ENCODE measurements at places on chromosomes 2 and 18.
A peak's percentile ranks its signal among the peaks of the same experiment; 100 is the strongest.

DNA sequence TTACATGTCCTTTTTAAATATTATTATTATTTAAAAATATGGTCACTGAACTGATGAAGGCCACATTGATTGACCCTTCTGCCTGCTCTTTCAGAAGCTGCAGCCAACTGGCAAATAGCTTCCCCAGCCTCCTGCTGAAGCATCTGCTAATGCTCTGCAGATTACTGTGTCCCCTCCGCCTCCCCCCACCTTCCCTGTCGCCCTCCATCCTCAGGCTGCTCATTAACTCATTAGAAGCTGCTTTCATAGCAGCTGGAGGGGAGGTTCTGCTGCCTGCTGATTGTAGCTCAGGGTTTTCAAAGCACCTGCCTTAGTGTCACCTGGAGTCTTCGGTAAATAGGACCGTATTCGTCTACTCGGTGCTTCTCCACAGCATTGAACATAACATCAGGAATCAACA, 24.8 kb upstream of the LMAN1 start:
- no peak for DNase-seq

DNA sequence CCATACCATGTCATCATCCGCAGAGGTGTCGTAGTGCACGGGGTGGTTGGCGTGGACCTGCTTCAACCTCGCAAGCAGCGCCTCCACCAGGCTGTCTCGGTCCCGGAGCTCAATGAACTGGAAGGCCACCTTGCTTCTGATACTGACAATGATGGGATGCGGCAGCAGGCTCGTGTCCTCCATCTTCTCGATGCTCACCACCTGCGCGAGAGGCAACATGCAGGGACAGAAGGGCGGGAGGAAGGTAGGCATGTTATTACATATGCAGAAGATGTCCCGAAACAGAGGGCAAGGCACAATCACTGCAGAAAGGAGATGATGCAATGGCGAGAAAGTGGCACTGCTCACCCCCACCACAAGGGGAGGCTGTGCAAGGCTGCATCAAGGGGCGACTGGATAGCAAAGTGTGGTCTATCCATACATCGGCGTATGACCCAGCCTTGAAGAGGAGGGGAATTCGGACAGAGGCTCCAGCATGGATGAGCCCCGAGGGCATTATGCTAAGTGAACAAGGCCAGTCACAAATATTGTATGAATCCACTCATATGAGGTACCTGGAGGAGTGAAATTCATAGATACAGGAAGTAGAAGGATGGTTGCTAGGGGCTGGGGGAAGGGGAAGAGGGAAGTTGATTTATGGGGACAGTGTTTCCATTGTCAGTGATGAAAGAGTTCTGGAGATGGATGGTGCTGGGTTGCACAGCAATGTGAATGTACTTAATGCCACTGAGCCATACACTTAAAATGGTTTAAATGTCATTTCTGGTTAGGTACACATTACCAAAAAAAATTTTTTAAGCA, 36.6 kb downstream of the RPL31 start:
- DNase-seq: peak; percentile 75

DNA sequence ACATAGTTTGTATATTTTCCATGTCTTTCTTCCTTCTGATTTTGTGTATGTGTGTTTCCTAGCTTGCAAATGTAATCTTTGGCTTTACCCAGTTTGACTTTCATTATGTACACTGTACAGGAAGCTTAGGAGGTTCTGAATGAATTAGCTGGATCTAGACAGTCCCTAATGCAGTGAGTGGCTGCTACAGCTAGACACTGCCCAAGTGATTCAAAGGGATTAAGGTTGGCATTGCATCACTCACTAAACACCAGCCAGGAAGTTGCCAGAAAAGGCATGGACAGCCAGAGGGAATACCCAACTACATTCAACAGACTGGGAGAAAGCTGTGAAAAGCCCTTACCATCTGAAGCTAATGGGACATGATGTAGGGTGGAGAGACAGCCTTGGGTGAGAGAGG, 316.0 kb upstream of the MEX3C start:
- DNase-seq: peak; percentile 84

- no peak for DNase-seq
Measured at GRCh38 chr2:136000502-136000901, 15.1 kb upstream of the DARS1 start.

DNA sequence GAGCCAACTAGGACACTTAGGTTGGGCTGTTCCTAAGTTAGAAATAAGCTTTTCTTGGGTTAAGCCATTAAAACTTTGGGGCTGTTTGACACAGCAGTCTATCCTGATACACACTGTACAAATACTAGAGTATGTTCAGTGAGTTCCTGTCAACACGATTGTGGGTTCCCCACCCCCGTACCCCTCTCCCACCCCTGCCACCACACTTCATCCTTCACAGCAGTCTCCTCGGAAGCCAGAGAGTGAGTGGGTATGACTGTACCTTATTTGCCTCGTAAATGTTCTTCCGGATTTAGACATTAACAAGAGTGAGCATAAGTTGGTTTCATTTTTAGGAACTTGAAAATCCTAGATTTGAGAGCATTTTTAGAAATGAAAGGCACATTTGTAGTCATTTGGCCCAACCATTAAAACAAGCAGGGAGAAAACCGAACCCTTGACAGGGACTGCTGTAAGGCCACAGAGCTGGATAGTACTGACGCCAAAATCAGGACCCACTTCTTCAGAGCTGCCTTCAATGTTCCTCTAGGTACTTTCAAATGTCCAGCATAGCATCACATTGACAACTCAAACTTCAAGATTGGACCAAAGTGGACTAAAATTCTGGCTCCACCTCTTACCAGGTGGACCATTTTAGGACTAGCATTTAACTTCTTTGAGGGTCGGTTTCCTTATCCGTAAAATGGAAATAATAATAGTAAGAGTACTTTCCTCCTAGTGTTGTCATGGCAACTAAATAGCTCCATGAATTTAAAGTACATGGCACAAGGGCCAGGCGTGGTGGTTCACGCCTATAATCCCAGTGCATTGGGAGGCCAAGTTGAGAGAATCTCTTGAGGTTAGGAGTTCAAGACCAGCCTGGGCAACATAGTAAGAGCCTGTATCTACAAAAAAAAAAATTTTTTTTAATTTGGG, 166.3 kb upstream of the SERTAD2 start:
- no peak for DNase-seq

GRCh38 chr2:192978395-192978794, 783.7 kb upstream of the TMEFF2 start:
- no peak for DNase-seq

- DNase-seq: no peak
Measured at GRCh38 chr2:159653962-159654361, 37.6 kb upstream of the BAZ2B start.

- peak; percentile 77 for DNase-seq
Measured at GRCh38 chr18:49841236-49842217, 28.2 kb upstream of the ACAA2 start.

DNA sequence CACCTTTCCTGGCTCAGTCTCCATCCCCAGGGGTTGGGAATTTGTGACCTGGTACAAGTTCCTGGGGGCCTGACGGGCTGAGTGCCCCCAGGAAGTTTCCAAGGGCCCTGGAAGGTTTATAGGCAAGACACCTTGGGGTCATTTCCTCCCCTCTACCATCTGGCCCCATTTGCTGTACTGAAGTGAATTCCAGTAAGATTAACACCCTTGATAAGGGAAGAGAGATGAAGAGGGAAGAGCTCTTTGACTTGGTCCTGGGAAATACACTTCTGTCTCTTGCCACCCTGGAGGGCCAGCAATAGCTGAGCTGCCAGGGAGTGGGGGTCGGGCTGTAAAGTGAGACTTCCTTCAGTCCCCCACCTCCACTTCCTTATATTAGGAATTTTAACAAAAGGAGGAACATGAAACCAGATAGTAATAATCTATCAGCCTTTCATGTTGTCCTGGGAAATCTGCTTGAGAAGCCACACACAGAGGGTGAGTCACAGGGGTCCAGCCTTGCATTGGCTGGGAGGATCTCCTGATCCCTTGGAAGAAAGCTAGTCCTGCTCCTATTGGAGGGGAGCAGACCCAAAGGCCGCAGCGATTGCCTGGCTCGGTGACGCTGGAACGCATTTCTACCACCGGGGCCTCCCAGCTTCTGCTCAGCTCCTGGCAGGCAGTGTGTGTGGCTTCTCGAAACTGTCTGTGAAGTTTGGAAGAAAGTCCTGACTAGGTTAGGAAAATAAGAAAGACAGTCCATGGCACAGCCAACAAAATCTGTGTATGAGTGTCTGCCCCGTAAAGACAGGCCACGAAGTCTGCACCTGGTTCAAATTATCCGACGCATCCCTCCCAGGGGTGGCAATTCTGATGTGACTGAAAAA, 87.3 kb downstream of the ACAA2 start:
- no peak for DNase-seq

DNA sequence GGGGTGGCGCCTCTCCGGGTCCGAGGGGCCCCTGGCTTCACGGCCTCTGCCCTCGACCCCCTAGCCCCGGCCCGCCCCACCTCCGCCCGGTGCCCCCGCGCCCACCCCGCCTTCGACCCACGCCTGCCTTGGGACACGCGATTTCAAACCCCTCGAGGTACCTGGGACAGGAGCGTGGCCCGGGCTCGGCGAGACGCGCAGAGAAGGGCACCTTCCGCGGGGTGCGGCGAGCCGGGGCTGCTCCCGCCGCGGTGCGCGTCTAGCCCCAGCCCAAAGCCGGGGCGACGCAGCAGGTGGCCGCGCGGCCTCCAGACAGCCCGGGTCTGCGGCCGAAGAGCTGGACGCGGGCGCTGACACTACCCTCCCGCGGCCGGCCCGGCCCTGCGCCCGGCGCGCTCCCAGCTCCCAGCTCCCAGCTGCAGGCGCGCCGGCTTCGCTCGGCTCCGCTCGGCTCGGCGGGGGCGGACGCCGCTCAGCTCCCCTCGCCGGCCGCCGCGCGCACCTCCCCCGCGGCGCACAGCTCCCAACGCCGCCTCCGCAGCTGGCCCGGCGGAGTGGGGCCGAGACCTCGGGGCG, at the start of gene CRACDL:
CRACDL (minus strand) TSS at position 449 of the 576 bp plus-strand sequence. CDS start 89,425 bp downstream, outside the sequence.
- DNase-seq: peak; percentile 89

DNA sequence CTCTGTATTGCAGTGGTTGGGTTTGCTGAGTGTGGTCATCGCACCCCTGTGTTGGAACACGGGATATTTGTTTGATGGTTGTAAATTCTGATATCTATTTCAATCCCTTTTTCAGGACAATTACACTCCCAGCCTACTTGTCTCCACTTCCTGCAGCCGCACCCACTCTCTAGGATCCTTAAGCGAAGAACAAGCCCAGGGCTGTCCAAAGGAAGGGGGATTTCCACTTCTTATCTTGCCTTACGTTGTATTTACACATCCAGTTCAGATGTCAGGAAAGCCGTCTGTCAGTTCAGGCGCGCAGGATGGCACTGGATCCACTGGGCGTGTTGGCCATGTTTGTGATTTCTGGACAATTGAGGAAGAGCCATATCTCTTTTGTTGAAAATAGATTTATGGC, 834.5 kb upstream of the SALL3 start:
- DNase-seq: no peak

GRCh38 chr2:3742743-3743508, 39.6 kb downstream of the DCDC2C start:
- no peak for DNase-seq

- no peak for DNase-seq
Measured at GRCh38 chr18:8424917-8425725, 184.1 kb upstream of the RAB12 start.

GRCh38 chr2:111053825-111054515, 66.7 kb upstream of the BCL2L11 start:
- DNase-seq: no peak

- DNase-seq: no peak
Measured at GRCh38 chr18:76263046-76264005, 231.7 kb downstream of the ZNF516 start.

- peak; percentile 58 for DNase-seq
Measured at GRCh38 chr2:42568401-42569115, at the start of gene MTA3. MTA3 (plus strand) TSS chr2:42568632; CDS start chr2:42568746, 114 bp downstream.

GRCh38 chr2:236109473-236109872, 58.7 kb downstream of the GBX2 start:
- no peak for DNase-seq

DNA sequence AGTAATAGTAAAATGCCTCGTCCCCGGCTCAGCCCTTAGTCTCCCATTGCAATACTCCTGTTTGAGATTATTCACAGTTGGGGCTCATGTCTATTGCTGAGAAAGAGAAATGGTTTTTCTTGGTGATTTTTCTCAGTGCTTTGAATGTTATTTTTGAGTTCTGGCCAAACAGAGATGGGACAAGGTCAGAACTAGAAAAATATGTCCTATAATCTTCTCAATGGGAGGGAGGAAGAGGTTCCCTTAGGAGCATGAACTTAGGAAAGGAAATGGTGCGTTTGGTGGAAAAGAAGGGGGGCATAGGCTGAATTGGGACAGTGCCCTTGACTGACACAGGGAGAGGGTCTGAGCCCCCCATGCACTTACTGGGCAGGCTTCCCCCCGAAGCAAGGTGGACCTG, 133.8 kb downstream of the AGAP1 start:
- DNase-seq: no peak

DNA sequence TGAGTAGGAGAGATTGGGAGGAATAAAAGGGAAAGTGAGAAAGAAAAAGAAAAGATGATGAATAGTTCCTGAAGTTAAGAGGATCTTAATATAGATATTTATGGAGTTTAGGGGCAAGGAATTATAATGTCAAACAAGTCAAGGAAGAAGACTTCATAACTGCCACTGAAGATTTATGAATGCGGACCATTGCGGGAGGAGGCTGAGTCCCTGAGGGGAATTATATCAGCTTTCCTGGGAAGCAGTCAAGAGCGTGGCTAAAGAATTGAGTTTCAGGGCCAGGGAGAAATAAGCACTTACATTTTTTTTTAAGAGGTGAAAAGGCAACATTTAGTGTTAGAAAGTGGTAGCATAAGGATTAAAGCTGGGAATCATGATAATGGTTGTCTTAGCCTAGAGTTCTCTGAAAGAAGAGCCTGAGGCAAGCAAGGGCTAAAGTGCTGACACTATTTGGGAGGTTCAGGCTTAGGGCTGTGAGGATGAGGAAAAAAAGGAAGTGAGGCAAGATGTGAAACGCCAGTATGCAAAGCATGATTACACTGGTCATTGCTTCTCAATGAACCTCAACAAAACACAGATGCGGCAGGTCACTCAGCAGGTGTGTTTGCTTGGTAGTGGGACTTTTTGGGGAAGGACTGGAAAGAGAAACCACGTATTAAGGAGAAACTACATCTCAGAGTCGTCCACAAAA, 217.1 kb downstream of the SLC4A3 start:
- peak; percentile 71 for DNase-seq

GRCh38 chr18:9091066-9091476, 11.4 kb upstream of the NDUFV2 start:
- DNase-seq: no peak

DNA sequence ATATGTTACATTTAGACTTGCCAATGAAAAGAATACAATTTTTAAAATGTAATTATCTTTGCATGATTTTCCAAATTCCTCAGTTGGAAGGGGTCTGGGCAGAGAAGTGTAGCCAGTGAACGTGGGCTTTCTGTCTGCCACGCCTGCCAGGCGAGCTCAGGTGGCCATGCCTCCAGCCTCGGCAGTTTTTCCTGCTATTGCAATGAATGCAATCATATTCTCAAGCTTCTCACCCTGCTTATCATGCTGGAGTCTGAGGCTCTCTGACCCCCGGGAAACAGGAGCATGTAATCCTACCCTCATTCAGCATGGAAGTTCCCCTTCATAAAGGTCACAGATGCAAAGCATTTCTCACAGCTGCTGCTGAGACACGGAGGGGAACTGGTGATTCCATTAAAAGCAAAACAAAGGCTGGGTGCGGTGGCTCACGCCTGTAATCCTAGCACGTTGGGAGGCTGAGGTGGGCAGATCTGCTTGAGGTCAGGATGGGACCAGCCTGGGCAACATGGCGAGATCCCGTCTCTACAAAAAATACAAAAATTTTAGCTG, 154.8 kb downstream of the MBP start:
- no peak for DNase-seq
